ENCODE measurements at places on chromosomes 12 and 14. TPM values are rescaled to one million over a fixed set of nuclear protein-coding genes. Genes with fewer than 3 reads are reported as not detected.

Gene PKP2
- total RNA-seq: 19.1 TPM

Gene IGF1
- total RNA-seq: 15.9 TPM

Gene ATXN3
- total RNA-seq: 34.7 TPM

Gene GPR84
- total RNA-seq: 0.53 TPM

Gene FAM161B
- 8.5 TPM for total RNA-seq

Gene RTL1
- total RNA-seq: 8.5 TPM

Gene AHNAK2
- total RNA-seq: 2.6 TPM

Gene SLC6A15
- 0.58 TPM for total RNA-seq

Gene DAZAP2
- 184 TPM for total RNA-seq

Gene GPD1
- 60.8 TPM for total RNA-seq

Gene TM7SF3
- total RNA-seq: 66.3 TPM

Gene GZMH
- total RNA-seq: not detected

Gene GDF11
- total RNA-seq: 11.4 TPM

Gene RNF212B
- 0.18 TPM for total RNA-seq

Gene SELPLG
- 4.8 TPM for total RNA-seq

Gene PRH1
- total RNA-seq: 67.3 TPM

Gene CINP
- 26.6 TPM for total RNA-seq

Gene AQP6
- 18.5 TPM for total RNA-seq

Gene LRRC43
- 5.3 TPM for total RNA-seq

Gene SMCO3
- total RNA-seq: 3.3 TPM
